Type B pancreatic cell (in vitro differentiated cells): ENCODE measurements at places on chromosomes 5 and 9. TPM values are rescaled to one million over a fixed set of nuclear protein-coding genes. Genes with fewer than 3 reads are reported as not detected.

Gene CCNO
- 1.6 and 2.7 TPM in 2 replicates for total RNA-seq

Gene IL33
- total RNA-seq: 0.67 and 13.3 TPM in 2 replicates

- H3K27ac ChIP-seq: no peak overlapping the region
- no peak overlapping the region for H3K4me3 ChIP-seq
- no peak for DNase-seq
Measured at GRCh38 chr5:43021151-43021550, 19.0 kb downstream of the ANXA2R start.

- DNase-seq: no peak
- H3K36me3 ChIP-seq: no peaks in the 10 kb centered on the region
Measured at GRCh38 chr5:161302559-161302958, 244.0 kb downstream of the GABRB2 start.

GRCh38 chr9:104078596-104078995 lies 15.5 kb upstream of the SMC2 start:
- no peaks in the 10 kb centered on the region for H3K4me1 ChIP-seq
- H3K27ac ChIP-seq: no peak overlapping the region
- DNase-seq: no peak
- no peaks in the 10 kb centered on the region for H3K27me3 ChIP-seq
- no peak overlapping the region for H3K4me3 ChIP-seq
